ENCODE measurements at places on chromosomes 16 and 17.

GRCh38 chr16:10609402-10609774 is 29.0 kb upstream of the EMP2 start:
- DNase-seq = no peak

DNA sequence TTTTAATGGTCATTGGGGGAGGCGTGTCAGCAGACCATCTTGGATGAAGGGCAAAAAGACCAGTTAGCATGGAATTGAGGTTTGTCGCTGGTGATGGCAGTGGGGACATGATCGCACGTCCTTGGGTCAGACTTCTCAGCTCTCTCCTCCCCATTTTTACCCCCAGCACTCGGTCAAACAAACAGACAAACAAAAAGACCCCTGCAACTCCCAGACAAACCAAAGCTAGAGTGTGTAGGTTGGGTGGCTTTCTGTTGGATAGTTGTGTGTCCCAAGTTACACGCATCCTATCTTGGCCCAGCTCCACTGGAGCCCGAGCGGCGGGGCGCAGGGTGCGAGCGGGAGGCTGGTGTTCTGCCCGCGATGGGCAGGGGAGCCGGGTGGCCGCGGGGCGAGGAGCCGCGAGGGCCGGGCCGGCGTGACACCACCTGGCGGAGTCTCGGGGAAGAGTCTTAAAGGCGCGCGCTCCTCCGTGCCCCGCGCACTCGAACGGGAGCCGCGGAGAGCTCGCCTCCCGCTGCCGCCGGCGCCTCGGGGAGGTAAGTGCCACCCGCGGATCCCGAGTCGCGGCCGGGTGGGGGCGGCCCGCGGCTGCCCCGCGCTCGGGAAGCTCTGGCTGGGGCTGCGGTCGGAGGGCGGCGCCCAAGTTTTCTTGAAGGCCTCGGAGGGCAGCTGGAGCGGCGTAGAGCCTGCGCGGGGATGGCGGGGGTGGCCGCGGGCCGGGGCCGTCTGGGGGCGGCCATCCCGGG is 18.5 kb upstream of the NTN1 start:
- no peak for DNase-seq

GRCh38 chr17:22707626-22708025 is 1015.3 kb downstream of the KCNJ18 start:
- no peak for DNase-seq

DNA sequence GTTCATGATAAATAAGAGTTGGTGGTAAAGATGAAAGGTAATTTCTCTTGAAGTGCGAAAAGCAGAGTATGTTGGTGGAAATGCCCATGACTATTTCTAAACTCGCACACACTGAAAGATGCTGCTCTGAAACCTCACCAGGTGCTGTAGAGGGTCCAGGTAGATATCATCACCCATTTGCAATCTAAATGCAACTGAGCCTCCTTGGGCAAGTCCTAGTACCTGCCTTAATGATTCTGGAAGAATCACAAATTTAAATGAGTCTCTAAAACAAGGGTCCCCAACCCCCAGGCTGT is 5.9 kb upstream of the MMD start:
- DNase-seq = no peak

- DNase-seq = no peak
These were observed 542.0 kb downstream of the WWOX start for GRCh38 chr16:78641433-78641832.

GRCh38 chr16:27219161-27219560 is 15.8 kb downstream of the KDM8 start:
- no peak for DNase-seq

DNA sequence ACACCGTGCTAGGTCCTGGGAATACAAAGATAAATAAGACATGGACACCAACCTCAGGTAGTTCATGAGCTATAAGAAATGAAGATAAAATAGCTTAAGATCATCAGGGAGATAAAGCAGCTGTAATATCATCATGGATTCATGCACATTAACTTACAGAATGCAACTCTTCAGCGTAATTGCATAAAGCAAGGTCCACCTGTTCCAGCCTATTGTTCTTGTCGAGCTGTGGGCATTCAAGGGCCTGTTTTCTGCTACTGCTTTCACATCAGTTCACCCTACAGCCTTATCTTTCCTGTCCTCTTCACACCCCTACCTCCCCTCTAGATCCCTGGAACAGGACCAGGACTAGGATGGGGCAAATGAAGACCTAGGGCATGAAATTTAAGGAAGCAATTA is 133.9 kb downstream of the SPACA3 start:
- DNase-seq = no peak

GRCh38 chr17:78358538-78359320 is 1.1 kb downstream of the SOCS3 start:
- DNase-seq = no peak

DNA sequence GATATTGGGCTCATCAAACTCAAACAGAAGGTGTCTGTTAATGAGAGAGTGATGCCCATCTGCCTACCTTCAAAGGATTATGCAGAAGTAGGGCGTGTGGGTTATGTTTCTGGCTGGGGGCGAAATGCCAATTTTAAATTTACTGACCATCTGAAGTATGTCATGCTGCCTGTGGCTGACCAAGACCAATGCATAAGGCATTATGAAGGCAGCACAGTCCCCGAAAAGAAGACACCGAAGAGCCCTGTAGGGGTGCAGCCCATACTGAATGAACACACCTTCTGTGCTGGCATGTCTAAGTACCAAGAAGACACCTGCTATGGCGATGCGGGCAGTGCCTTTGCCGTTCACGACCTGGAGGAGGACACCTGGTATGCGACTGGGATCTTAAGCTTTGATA is 2.6 kb upstream of the HPR start:
- no peak for DNase-seq

DNA sequence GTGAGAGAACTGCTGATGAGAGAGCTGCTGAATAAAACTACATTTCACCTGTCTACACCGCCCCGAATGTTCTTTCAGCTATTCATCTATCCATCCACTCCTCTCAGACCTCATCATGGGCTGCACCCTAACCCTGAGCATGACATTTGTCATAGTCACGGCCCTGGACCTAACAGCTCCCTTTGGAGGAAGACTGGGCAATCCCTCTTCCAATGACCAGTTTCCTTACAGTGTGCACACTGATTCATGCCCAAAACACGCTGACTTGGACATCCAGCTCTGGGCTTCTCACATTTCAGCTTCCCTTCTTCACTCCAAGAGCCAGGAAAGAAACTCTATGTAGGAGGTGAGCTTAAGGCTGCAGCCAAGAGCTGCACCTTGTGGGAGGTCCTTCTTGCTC is 41.8 kb upstream of the ARL4D start:
- DNase-seq = no peak

DNA sequence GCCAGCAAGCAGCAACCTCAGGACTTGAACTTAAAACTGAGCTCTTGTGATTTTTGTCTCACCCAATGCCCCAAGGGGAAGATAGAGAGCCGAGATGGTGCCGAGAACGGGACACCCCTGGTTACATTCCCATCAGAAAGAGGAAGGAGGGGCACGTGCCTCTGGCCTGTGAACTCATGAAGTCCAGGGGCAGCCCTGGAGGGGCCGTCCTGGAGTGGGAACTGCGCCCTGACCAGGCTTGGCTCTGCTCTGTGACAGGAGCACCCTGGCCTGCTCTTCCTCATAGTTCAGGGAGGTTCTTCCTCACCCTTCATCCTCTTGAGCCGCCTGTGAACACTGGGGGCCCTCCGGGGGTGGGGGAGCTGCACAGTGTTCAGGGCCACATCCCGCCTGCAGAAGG is 130.3 kb upstream of the FOXF1 start:
- DNase-seq = no peak

GRCh38 chr16:8642146-8642545 is 20.6 kb downstream of the METTL22 start:
- no peak for DNase-seq

DNA sequence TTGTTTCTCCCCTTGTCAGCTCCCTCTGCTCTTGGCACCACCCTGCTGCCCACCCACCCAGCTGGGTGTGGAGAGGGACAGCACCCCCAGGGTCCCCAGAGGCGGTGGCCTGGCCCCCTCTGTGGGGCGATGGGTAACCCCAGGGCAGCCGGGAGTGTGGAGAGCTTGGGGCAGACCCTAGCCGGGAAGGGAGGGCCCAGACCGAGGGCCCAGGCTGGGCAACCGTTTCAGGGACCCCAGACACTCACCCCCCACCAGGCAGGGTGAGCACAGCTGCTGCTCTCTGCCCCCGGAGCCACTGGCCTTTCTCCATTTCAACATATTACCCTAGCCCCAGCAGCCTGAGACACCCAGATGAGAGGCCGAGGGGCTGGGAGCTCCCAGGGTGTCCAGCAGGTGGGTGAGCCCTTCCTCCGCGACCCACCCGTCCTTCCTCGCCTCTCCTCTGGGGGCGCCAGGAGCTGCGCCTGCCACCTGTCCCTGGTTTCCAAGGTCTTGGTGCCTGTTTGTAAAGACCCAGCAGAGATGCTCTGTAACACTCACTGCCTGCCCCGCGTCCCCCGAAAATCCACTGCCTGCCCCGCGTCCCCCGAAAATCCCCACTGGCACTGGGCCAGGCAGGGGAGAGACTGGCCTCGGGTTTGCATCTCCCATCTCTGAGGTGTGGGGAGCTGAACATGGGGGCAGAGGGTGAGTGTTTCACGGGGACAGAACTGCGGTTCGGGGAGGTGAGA is 45.4 kb downstream of the BAHCC1 start:
- DNase-seq = no peak

- no peak for DNase-seq
These were observed 3.8 kb downstream of the ARHGDIA start for GRCh38 chr17:81867170-81867990.

GRCh38 chr17:29165800-29166506 is 14.2 kb downstream of the MYO18A start:
- DNase-seq = no peak

DNA sequence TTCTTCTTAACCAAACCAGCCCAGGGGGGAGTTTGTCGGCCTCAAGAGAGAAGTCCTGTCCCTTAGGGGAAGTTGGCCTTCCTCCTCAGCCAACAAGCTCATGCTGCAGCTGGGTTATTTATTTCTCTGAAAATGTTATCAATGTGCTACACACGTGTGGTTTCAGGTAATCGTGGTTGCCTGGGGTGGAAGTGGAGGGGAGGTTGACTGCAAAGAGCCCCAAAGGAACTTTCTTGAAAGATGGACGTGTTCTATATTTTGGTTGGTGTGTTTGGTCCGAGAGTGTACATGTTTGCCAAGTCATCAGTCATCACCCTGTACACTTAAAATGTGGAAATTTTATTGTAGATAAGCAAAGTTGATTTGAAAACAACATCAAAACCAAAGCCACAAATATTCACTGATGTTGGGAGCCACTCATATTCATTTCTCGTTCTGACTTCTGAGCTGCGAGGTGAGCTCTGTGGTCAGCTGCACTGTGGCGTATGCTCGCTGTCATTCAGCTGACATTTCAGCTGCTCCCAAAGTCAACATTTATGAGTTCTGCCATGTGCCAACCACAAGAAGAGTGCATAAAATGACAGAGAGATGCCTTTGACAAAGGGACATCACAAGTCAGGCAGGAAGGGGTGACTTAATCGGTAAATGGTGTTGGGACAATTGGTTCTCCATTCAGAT is 26.5 kb upstream of the ADGRG1 start:
- no peak for DNase-seq
